ENCODE measurements at places on chromosomes 6 and 20.

- no peak for DNase-seq
Observed at GRCh38 chr6:92757925-92758324, 661.4 kb downstream of the EPHA7 start.

- DNase-seq = no peak
Observed at GRCh38 chr6:91181416-91181815, 594.5 kb upstream of the MAP3K7 start.

DNA sequence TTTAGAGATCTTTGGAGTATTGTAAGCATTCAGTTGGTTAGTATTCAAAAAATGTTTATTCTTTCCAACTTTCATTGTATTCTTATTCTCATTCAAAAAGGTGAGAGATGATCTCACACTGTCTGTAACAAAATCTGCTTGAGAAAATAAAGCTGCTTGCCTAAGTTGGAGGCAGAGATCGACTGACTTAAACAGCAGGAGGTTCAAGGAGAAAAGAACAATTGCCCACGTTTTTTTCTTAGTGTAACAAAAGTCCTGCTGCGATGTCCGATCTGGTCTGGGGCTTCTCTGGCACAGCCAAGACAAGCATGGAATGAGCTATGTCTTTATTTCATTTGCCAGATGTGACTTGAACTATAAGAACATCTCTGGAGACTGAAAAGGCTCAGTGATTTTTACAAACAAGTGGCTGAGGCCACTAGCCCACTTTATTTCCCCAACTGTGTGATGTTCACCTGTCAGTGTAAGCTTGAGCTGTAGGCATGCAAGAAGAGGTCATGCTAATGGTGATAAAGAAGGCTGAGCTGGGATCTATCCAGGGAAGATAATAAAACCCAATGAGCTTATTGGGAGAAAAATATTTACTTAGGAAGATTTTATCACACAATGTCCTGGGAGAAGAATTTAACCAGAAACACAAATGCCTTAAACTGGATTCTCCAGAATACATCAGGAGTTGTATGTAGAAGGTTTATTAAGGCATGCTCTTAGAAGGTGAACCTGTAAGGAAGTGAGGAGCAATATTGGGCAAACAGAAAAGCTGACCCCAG lies 580.1 kb upstream of the BTBD3 start:
- DNase-seq = no peak

DNA sequence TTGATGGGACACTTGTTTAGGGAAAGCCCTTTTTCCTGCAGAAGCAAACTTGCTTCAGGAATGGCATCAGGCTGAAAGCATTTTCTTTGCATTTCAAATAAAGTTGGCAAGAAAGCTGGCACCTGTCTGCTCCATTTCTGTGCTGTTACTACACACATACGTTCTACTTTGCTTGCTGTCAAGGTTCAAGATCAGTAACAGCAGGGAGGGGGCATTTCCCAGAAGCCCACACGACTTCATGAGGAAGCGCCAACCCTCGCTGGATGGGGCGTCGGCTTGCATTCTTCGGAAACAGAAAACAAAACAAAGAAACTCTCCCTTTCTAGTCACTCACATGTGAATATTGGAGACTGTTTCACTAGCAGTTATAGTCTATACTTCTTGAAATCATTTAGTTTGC lies 46.4 kb downstream of the AKAP12 start:
- DNase-seq = no peak

GRCh38 chr6:57329933-57330332 lies 12.5 kb downstream of the PRIM2 start:
- no peak for DNase-seq

DNA sequence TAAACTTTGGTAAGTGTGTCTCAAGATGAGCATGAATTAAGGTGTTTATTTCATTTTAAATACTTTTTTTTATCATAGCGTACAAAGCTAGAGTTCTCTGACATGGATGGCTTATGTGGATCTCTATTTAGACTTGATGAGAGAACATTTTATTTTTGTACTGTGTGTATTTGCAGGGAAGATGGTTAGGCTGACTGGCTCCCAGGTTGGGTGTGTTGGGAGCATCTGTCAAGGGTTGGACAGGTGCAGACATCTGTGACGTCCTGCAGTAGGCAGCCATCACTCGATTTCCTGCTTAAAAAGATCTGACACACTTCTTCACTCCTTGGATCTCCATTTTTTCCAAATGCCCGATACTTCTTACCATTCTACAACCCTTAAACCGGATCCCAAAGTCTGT lies 221.9 kb upstream of the QKI start:
- no peak for DNase-seq

- DNase-seq = no peak
Observed at GRCh38 chr6:96760153-96760687, 77.1 kb downstream of the GPR63 start.

GRCh38 chr6:163354085-163354484 lies 60.4 kb upstream of the QKI start:
- DNase-seq = no peak

- DNase-seq = no peak
Observed at GRCh38 chr6:45927421-45928320, 88.0 kb downstream of the CLIC5 start.

GRCh38 chr20:52630138-52630537 lies 342.0 kb upstream of the TSHZ2 start:
- DNase-seq = no peak

- DNase-seq = no peak
Observed at GRCh38 chr6:36516988-36517387, 30.3 kb downstream of the STK38 start.

GRCh38 chr20:20946122-20946759 lies 159.9 kb downstream of the LINC00237 start:
- no peak for DNase-seq

DNA sequence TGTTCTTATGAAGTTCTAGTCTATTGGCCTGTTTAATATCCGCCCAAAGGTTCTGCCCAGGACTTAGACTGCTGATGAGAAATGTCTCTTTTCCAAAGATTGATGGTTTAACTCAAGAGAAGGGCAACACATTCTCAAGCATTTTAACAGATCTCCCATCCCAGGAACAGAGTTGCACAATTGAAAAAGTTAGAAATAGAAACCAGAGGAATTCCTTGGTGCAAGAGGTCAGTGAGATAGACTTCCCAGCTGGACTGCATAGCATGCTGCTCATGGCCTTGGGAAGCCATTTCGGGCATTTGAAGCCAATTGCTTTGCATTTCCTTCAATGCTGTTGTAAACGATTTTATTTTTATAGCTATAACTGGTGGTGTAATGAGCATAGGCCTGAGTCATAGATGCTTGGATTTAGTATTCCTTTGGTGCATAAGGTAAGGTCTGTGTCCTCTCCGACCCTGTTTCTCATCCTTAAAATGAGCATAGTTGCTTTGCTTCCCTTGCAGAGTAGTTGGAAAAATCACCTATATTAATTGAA lies 292.2 kb upstream of the JAG1 start:
- DNase-seq = no peak

GRCh38 chr6:41343641-41344187 lies 8.3 kb downstream of the NCR2 start:
- no peak for DNase-seq

DNA sequence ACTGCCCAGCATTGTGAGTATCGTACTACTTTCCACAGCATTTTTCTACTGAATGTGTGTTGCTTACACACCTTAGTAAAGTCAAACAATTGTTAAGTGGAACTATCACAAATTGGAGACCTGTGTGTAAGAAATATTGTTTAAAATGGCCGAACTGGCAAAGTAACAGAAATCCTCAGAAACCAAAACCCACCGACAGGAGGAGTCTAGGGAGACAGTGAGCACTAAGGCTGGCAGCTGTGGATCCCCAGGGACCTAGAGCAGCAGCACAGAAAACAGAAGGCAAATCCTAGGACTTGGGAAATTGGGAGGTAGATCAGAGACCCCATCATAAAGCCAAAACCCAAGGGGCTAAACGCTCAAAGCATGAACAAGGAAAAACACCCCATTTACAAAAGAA lies 69.9 kb downstream of the SESN1 start:
- DNase-seq = no peak

DNA sequence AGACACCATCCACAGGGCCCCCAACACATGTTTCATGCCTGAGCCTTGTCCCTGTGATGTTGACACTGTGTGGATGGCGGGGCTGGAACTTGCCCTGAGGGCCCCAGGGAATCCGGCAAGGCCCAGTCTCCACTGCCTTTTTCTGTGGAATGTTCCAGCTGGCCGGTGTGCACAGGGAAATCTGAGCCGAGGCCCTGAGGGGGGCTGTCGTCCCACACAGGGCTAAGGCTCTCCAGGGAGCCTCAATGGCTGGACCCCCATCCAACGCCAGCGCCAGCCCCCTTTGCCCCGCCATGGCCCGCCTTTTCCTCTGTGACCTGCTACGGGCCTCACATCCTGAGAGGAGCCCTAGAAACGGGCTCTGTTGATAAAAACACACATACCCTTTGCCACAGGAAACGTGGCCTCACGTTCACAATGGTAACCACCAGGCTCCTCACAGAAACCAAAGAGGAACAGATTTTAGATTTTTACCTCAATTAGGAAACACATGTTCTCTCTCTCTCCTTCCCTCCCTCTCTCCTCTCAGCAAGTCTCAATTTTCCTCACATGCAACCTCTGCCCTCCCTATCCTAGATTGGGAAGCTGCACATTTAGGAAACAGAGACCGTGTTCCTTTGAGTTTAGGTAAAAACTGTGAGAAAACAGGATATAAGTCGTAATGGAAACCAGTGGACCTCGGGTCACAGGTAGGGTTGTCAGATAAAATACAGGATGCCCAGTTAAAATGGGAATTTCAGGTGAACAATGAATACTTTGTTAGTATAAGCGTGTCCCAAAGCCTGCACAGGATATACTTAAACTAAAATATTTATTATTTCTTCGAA lies 13.7 kb upstream of the ZNF831 start:
- DNase-seq = no peak

- DNase-seq = no peak
Observed at GRCh38 chr20:7967199-7967844, 27.1 kb upstream of the HAO1 start.

DNA sequence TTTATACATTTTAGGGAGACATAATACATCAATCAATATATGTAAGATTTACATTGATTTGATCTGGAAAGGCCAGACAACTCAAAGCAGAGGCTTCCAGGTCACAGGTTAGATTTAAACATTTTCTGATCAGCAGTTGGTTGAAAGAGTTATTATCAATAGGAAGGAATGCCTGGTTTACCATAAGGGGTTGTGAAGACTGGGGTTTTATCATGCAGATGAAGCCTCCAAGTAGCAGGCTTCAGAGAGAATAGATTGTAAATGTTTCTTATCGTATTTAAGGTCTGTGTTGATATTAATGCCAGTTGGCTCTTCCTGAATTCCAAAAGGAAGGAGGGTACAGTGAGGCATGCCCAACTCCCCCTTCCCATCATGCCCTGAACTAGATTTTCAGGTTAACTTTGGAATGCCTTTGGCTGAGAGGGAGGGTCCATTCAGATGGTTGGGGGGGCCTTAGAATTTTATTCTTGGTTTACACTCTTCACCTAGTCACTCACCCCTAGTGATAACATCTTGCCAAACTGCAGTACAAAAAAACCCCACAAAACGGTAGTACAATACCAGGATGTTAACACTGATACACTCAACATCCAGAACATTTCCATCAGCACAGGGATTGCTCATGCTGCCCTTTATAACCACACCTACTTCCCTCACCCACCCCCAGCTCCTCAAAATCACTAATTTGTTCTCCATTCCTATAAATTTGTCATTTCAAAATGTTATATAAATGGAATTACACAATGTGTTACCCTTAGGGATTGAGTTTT lies 259.6 kb upstream of the PLN start:
- no peak for DNase-seq

GRCh38 chr6:1987640-1988039 lies 257.8 kb downstream of the GMDS start:
- no peak for DNase-seq

- DNase-seq = no peak
Observed at GRCh38 chr6:22940581-22941290, 371.4 kb downstream of the HDGFL1 start.

- no peak for DNase-seq
Observed at GRCh38 chr20:35370751-35371150, 41.0 kb downstream of the UQCC1 start.

GRCh38 chr20:19924255-19924654 lies 92.9 kb upstream of the NAA20 start:
- no peak for DNase-seq

- no peak for DNase-seq
Observed at GRCh38 chr20:49283703-49284625, 6.1 kb upstream of the ZNFX1 start.

- DNase-seq = no peak
Observed at GRCh38 chr20:42340368-42340767, 722.2 kb upstream of the CHD6 start.

DNA sequence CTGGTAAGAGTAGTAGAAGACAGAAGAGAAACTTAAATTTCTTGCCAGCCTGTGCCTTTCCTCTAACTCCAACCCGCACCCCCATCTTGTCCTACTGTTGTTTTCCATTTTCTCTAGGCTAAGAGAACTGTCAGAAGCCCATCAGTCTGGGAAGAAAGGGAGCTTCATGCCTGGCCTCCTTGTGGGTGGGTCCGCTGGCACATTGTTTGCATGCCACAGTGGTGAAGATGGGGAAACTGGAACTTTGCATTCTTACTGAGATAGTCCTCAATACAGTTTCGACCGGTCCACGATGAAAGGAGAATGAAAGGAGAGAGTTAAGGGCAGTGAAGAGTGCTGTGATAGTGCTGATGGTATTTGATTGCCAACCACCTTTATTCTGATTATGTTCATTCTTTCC lies 103.1 kb downstream of the TCP11 start:
- DNase-seq = no peak

DNA sequence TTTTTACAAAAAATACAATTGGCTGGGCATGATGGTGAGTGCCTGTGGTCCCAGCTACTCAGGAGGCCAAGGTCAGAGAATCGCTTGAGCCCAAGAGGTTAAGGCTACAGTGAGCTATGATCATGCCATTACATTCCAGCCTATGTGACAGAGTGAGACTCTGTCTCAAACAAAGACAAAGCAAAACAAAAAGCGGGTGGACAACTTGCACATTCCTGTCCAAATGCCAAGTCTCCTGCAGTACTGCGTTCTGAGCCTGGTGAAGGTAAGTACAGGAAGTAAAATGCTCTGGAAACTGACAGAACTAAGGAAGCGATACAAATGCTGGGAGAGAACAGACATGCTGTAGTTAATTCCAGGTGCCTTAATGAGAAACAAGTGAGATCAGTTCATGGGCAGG lies 20.4 kb upstream of the TMEM242 start:
- DNase-seq = no peak

DNA sequence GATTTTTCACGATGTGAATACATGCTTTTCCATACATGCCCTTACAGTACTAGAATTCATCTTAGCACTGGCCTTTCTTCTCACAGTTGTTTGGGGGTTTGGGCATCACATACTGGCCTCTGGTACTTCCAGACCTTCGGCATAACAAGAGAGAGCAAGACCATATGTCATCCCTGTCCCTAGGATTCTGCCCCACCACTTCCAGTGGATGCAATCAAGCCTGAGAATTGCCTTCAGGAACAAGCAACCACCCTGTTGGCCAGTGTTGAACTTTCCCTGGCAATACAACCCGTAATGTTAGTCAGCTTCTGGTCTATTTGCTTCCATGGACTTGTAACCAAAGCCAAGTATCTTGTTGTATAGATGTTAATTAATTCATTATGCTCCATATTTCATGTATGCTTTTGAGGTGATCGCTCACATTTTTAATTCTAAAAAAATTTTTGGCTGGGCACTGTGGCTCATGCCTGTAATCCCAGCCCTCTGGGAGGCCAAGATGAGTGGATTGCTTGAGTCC lies 15.4 kb upstream of the SLPI start:
- no peak for DNase-seq

Measured in cerebellar nuclear complex (tissue), 1 donor.